Motor neuron (in vitro differentiated cells): ENCODE measurements at places on chromosomes 7 and 10. TPM values are rescaled to one million over a fixed set of nuclear protein-coding genes. Genes with fewer than 3 reads are reported as not detected.

OTUD1 gene
- 10.8 and 10.9 TPM in 2 replicates for total RNA-seq

DNA sequence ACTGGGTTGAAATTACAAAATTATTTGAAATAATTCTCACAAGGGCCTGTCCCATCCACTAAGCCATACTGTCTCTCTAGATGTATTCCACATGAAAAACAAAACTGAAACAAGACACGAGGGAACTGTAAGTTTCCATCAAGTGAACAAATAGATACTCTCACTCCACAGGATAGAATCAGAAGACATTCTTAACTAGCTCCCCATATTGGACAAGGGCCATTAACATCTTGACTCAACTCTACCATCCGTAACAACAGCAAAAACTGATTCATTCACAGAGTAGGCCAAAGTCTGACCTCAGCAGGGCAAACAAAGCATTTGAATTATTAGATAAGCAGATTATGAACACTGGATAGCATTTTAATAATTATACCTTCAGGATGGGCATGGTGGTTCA, 29.1 kb downstream of the UBE2H start:
- ATAC-seq, result no peak

GRCh38 chr10:70169649-70170364, 507 bp downstream of the SAR1A start:
- ATAC-seq, result peak; percentile 26

SLC26A5 gene
- total RNA-seq, result 0.19 TPM in 1 of 2 replicates, not detected in the other

INTS15 gene
- total RNA-seq, result 8.1 and 11.9 TPM in 2 replicates

DNA sequence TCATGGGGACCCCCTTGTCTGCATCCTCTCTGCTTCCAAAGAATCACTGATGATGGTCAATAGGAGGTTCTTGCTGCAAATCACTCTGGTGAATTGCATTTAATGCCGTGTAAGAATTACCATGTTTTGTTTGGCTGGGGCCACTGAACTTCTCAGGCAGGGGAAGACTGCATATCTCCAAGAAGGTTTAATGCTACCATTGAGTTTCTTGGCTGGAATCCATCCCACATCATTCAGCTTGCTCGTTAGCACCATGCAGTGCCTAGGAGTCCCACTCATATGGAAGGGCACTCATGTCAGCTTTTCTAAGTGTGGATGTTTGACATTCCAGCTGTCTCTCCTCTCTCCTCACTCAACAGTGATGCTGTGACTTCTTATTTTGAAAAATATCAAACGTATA, 50.2 kb upstream of the BAMBI start:
- ATAC-seq, result no peak

- ATAC-seq, result no peak
Observed at GRCh38 chr7:987909-988308, 4.9 kb downstream of the CYP2W1 start.

SEMA3C gene
- total RNA-seq, result 58.9 and 60.1 TPM in 2 replicates

DNA sequence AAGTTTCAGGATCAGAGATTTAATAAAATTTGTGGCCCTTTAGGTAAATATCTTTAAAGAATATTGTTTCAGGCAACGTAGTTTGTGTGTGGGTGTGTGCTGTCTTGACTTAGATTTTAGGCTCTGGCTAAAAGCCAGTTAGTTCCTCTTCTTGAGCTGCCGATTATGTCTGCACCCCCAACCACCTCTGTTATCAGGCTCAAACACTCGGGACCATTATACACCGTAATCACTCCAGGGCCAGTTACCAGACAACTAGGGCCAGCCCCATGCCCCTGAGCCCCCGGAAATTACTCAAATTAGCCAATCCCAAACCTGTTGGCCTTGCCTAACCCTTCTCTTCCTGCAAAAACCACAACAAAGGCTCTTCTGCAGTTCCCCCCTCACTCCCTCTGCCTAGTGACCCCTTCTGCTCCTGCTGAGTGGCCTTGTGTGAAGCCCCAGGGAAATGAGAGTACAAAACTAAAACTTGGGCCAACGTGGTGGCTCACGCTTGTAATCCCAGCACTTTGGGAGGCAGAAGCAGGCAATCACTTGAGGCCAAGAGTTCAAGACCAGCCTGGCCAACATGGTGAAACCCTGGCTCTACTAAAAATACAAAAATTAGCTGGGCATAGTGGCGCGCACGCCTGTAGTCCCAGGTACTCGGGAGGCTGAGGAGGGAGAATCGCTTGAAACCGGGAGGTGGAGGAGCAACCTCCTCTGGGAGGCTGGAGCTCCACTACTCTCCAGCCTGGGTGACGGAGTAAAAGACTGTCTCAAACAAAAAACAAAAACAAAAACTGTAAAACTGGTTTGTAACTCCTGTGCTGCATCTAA, 9.2 kb upstream of the HNRNPF start:
- ATAC-seq, result no peak

GRCh38 chr7:7911369-7912123, 57.0 kb upstream of the GLCCI1 start:
- no peak for ATAC-seq

DNA sequence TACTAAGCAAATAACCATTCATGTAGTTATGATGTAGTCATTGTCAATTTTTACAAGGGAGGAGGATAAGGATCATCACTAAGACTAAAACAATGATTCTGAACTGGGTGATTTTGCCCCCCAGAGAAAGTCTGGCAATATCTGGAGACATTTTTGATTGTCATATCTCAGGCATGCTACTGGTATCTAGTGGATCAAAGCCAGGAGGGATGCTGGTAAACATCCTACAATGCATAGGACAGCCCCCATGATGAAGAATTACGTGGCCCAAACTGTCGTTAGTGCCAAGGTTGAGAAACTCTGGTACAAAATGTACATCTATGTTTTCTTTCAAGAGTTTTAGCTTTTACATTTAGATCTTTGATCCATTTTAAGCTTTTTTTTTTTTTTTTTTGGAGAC, 57.3 kb downstream of the GBF1 start:
- ATAC-seq, result no peak

TMEM213 gene
- total RNA-seq, result 0.24 and 0.26 TPM in 2 replicates

DNA sequence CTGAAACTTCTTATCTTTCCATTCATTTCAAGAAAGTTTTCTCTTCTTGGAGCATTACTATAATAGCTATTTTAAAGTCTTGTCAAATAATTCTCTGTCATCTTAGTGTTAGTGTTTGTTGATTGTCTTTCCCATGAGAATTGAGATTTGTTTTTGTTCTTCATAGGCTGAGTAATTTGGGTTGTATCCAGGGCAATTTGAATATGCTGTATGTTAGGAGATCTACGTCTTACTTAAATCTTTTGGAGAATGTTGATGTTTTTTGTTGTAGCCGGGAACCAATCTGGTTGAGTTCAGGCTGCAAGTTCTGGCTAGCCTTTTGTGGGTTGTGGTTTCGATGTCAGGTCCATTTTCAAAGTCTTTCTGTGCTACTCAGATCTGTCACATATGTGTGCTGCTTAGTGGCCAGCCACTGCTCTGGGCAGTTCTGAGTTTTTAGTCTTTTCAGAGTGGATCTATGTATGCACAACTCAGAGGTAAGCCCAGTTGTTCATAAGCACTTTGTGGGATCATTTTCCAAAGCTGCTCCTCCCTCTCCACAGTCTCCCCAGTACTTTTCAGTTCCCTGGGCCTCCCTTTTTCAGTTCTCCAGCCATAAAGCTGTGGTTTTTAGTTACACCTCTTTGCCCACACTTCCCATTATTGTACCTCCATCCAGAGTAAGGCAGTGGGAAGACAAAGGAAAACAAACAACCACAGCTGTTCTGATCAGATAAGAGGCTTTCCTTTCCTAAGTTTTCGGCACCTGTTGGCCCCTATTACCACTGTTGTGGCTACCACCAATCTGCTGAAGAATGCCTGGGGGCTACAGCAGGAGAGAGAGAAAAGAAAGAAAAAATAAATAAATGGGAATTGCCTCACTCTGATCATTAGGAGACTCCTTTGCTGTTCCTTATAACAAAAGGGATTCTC, 4.7 kb upstream of the CCNJ start:
- ATAC-seq, result no peak

DNA sequence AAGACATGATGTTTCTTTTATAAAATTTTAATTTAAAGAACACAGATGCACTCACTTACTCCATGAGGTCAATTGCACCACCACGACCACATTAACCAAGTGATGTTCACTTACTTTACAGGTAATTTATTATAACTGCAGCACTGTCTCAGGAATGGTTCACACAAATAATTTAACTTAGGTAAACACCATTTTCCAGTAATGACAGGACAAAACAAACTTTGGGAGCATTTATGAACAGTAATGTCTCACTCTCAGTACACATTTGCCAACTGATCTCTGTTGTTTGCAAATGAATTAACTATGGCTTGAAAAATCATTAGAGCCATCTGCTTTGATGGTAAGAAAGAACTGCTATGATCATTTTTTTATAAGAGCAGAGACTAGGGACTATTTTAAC, 150.4 kb downstream of the ETV1 start:
- ATAC-seq, result peak; percentile 41

DNA sequence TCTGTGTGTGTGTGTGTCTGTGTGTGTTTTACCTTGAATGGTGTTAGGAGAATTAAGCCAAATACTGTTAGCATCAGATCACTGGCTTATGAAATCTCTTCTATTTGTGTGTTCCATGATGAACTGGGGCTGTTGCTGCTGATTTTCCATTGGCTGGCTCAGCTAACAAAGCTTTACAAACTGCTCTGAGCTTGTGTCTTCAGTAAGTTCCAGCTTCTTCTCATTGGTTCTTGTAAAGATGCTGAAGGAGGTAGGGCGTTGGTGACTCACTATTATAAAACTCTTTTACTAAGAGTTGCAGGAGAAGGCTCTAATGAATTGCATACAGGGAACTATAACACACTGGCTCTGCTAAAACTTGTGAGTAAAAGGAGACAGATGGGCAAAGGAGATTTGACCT, 136.4 kb upstream of the PRKCQ start:
- ATAC-seq, result no peak

C10orf105 gene
- 11.5 and 18.0 TPM in 2 replicates for total RNA-seq

GRCh38 chr7:134422638-134423037, 36.3 kb downstream of the AKR1B1 start:
- ATAC-seq, result no peak

GRCh38 chr7:23689165-23689564, 9.2 kb downstream of the FAM221A start:
- ATAC-seq, result no peak

DNA sequence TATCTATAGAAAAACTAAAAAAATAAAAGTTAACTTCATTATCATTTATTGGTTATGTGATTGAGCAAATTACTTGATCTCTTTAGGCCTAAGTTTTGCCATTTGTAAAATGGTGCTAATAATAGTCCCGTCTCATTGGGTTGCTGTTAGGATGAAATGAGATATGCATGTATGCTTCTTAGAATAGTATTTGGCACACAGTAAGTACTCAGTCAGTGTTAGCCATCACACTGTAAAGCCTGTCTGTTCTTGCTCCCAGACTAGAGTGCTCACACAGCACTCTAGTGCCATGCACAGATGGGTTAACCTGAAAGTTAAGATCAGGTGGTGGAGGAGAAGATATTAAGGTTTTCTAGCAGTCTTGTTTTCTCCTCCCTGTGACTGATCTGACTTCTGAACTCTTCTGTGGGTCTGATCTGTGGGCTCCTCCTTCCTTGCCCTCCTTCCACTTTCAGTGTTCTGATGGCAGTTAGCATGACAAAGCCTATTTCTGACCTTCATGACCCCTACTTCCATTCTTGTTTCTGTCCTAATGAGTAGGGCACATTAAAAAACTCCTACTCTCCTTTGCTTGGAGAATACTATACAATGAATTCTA, 167.5 kb downstream of the RNLS start:
- ATAC-seq, result no peak

RHOBTB1 gene
- total RNA-seq, result 23.2 and 26.5 TPM in 2 replicates

GRCh38 chr7:50207251-50207564, 97.3 kb upstream of the IKZF1 start:
- ATAC-seq, result no peak

DNA sequence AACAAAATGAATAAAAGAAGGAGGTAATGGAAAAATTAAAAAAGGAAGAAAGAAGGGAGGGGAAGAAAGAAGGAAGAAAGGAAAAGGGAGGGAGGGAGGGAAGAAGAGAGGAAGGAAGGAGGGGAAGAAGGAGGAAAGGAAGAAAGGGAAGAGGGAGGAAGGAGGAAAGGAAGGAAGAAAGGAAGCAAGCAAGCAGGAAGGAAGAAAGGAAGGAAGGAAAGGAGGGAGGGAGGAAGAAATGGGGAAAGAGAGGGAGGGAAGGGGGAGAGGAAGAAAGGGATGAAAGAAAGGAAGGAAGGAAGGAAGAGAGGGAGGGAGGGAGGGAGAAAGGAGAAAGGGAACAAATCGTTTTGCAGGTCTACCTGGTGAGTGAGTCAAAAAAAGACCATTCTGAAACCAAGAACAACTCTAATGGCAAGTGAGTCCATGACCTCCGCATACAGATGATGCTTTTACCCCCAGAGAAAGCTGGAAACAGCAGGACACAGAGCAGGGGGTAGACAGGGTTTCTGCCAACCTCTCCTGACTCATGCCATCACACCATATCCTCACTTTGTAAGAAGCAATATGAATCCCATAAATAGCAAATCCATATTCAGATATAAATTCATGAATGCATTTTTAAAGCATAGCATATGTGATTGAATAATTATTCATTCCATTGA, 1112.9 kb upstream of the AUTS2 start:
- no peak for ATAC-seq

TRIP6 gene
- 78.7 and 84.3 TPM in 2 replicates for total RNA-seq

DNA sequence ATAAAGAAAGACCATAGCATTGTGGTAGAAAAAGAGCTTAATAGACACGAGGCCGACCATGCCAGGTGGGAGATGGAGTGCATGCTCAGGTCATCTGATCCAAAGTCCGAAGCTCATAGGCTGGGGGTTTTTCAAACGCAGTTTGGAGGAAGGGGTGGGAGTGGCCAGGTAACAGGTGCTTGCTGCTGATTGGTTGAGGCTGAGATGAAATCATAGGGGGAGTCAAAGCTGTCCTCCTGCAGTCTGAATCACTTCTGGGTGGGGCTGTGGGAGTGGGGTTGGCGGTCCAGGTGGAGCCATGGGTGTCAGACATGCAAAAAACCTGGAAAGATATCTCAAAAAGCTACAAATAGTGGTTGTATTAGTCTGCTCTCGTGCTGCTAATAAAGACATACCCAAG, 2.8 kb upstream of the ERCC6 start:
- no peak for ATAC-seq

HOXA4 gene
- 0.81 and 1.1 TPM in 2 replicates for total RNA-seq

GRCh38 chr10:78584266-78584665, 484.5 kb upstream of the ZMIZ1 start:
- ATAC-seq, result no peak
